ENCODE measurements at places on chromosomes 3 and 15. TPM values are rescaled to one million over a fixed set of nuclear protein-coding genes. Genes with fewer than 3 reads are reported as not detected.

The OR5K2 gene
- not detected for total RNA-seq

The GALNT15 gene
- 0.22 TPM for total RNA-seq

The FANCD2OS gene
- total RNA-seq: not detected

The TJP1 gene
- not detected for total RNA-seq

The MME gene
- not detected for total RNA-seq

The SNRPN gene
- 43.5 TPM for total RNA-seq

The SNTN gene
- not detected for total RNA-seq

The FBLN2 gene
- total RNA-seq: not detected

The MB21D2 gene
- 13.9 TPM for total RNA-seq

The VPS8 gene
- 73.6 TPM for total RNA-seq

The NAALADL2 gene
- not detected for total RNA-seq

The ZNF35 gene
- 1.6 TPM for total RNA-seq

The SMAD6 gene
- total RNA-seq: 0.19 TPM

The NCK1 gene
- 37.5 TPM for total RNA-seq

The TMC3 gene
- not detected for total RNA-seq

The ADPRH gene
- total RNA-seq: 14.7 TPM

The TRIM42 gene
- not detected for total RNA-seq

The GOLGA6A gene
- not detected for total RNA-seq

The TMCO5A gene
- not detected for total RNA-seq

The CHRNA5 gene
- total RNA-seq: 5.9 TPM

The CADM2 gene
- not detected for total RNA-seq

The DNAH1 gene
- 17.2 TPM for total RNA-seq

The FSTL1 gene
- 2.6 TPM for total RNA-seq

The ROPN1 gene
- not detected for total RNA-seq

The RTP4 gene
- 3.1 TPM for total RNA-seq

The EID1 gene
- total RNA-seq: 96.9 TPM

The RHOV gene
- 0.45 TPM for total RNA-seq

The WNT5A gene
- not detected for total RNA-seq

The CCR8 gene
- 10.2 TPM for total RNA-seq

The A4GNT gene
- not detected for total RNA-seq

The GREM1 gene
- total RNA-seq: not detected

The ACTR8 gene
- total RNA-seq: 30.8 TPM

The SOX2 gene
- total RNA-seq: 3.7 TPM

The WDR82 gene
- 106 TPM for total RNA-seq

The NUP210 gene
- total RNA-seq: 86.9 TPM

The SETD5 gene
- 107 TPM for total RNA-seq

The GNAT1 gene
- not detected for total RNA-seq

Measured in activated T-helper 17 cell treated with anti-CD3 and anti-CD28 coated beads, Interleukin-2, amount 50 U/mL, for 72 hours (primary cell).